ENCODE measurements at places on chromosomes 4 and X. TPM values are rescaled to one million over a fixed set of nuclear protein-coding genes. Genes with fewer than 3 reads are reported as not detected.

Gene NPFFR2
- not detected for total RNA-seq

Gene CTAG1B
- not detected for total RNA-seq

Gene CLDN22
- not detected for total RNA-seq

Gene BEX2
- 19.2 TPM for total RNA-seq
